ENCODE measurements at places on chromosomes 2 and 18. TPM values are rescaled to one million over a fixed set of nuclear protein-coding genes. Genes with fewer than 3 reads are reported as not detected.

Gene SLC30A3
- total RNA-seq: under 0.01 TPM

Gene SNRNP200
- total RNA-seq: 44.1 TPM

Gene KCNK3
- under 0.01 TPM for total RNA-seq

Gene SCYGR4
- not detected for total RNA-seq

Gene ADAM23
- total RNA-seq: 3.9 TPM

Gene RUFY4
- total RNA-seq: not detected

Gene ITGB6
- under 0.01 TPM for total RNA-seq

Gene GALNT13
- not detected for total RNA-seq

Gene FECH
- 29.2 TPM for total RNA-seq

Gene ALKAL2
- total RNA-seq: not detected

Gene DHRS9
- not detected for total RNA-seq

Gene ABCB11
- total RNA-seq: not detected

Gene SRD5A2
- total RNA-seq: not detected

Gene OTOS
- not detected for total RNA-seq

Gene NDUFS1
- 187 TPM for total RNA-seq

Gene COLEC12
- total RNA-seq: 2.3 TPM
